Stimulated activated CD4-positive, alpha-beta T cell treated with anti-CD3 and anti-CD28 coated beads, Interleukin-1b, Interleukin-23, amount 100 ng/mL, for 1 hour (primary cell): ENCODE measurements at places on chromosomes 1 and 21.

DNA sequence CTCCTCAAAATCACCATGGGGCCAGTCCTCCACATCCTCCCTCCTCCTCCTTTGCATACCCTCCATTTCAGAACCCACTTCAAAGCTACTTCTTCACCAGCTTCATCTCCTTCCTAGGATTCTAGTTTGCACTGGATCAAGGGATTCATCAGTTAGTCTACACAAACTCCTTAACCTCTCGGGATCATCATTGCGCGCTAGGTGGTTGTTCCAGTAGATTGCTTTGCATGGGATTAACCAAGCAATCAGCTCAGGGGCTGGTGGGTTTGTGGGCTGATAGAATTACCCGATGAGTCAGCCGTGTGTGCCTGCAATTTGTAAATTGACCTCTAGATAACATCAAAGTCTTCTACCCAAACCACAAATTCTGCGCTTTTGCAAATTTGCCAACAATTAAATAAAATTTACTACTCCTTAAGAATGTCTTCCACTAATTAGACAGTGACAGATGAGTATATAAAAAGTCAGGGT is 7.7 kb downstream of the KANK4 start:
- no peak for DNase-seq

GRCh38 chr1:198674009-198674408 is 35.2 kb downstream of the PTPRC start:
- DNase-seq = no peak

DNA sequence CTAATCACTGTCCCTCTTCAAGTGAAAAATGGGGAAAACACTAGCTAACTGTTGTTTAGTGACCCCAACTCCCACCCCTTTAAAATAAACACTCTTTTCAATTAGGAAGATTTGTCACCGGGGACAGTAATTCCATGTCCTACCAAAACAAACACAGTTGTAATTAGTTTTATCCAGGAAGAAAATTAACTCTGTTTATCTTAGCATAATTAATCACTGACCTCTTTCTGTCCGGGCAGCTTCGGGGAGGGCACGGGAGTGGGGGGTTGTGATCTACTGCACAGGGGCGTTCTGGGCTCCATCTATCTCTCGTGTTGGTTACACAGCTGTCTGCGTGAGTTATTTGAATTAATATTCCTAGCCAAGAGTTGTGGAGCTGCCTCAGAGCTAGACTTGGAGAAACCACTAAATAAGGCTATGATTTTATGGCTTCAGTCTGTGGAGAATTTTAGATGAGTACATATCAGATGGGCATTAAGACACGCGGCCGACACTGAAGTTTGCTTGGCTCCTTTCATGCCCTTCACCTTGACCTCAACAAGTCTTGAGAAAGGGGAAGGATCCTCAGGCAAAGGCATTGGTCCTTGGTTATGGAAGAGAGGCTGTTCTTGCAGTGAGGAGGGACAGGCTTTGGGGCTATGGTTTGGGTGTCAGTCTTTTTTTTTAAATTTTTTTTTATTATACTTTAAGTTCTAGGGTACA is 102.0 kb upstream of the TRABD2B start:
- no peak for DNase-seq

DNA sequence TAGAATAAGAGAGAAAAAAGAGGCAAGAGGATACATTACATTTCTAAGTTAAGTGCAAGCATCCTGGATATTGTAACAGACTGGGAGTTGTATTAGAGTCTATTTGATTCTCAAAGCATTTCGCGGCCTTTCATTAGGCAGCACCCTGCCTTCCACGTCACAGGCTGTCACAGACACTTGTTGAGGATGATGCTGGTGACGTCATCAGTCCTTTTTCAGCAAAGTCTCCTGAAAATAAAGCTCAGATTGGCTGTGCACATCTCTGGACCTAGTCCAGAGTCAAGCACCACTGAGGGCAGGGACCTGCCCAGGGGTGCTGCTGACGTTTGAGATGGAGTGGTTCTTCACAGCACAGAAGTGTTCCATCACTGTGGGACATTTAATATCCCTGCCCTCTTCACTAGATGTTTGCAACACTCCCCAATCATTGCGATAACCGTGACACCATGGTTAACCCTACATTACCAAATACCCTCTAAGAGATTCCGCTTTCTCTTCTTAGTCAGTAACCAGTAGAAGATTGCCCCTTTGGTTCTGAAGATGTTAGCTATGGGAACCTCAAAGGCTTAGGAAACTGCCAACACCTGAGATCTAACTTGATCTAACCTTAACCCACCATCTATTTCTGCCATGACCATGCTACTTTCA is 72.7 kb upstream of the F3 start:
- DNase-seq = no peak

GRCh38 chr1:21184276-21184675 is 7.6 kb upstream of the EIF4G3 start:
- no peak for DNase-seq

DNA sequence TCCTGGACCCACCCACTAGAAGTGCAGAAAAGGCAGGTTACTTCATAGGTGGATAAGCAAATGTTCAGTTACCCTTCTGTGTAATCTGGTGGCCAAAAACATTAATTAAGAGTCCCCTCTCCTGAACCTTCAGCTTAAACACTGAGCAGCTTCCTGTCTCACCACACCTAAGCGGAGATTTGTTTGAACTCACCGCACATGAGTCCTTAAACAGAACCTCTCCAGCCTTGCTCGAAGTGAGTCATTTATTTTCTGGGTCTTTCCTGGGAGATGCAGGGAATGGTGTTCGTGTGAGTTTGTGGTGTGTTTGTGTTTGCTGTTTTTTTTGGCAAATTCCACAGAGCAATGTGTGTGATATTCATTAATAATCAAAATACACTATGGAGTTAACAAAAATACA is 7.6 kb upstream of the FNBP1L start:
- no peak for DNase-seq

DNA sequence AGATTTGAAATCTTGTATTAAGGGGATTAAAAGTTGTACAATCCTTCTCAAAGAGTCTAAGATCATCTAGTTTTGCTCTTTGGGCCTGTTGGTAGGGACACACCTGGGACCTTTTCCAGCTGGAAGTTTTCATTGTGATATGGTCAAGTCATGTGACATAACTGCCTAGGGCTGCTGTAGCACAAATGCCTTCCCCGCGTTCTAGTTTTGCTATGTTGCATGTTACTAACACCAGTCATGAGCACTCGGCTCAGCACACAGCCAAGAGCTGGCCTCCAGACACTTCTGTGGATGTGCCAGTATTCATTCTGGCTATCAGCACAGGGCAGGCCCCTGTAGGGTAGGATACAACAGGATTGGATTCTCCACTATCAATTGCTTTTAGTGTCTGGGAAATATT is 14.6 kb upstream of the FLG2 start:
- no peak for DNase-seq

- no peak for DNase-seq
Measured at GRCh38 chr1:55821234-55821633, 606.1 kb upstream of the USP24 start.

DNA sequence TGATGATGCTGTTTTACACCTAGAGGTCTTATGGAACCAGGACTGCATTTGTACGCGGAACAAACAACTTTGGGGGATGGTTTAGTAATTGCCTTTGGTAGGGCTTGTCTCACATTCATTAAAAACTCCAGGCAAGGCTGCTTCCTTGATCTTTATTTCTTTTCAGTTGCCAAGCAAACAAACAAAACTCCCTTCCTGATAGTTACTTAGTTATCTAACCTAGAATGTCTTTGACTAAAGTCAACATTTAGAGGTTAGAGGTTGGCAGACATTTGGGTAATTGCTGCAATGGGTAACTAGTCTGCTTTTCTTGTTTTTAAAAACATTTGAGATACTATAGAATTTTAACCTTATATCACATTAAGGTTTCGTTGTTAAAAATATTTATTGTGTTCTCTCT is 500.9 kb upstream of the PTBP2 start:
- DNase-seq = no peak

GRCh38 chr1:44072821-44073220 is 41.6 kb upstream of the SLC6A9 start:
- no peak for DNase-seq

DNA sequence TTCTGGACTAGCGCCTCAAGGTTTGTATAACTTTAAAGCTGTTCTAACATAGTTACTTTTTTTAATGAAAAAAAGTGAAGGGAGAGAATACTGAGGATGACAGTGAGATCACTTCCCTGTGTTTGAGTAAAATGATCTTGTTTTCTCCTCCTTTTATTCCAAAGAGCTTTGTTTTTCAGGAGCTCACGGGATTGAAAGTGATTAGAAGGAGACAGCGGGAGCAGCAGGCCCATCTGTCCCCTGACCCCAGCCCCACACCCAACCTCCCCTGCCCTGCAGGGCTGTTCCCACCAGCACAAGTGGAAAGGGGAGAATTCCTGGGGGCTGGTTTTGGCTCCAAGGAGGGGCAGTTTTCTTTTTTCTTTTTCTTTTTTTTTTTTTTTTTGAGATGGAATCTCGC is 2.1 kb upstream of the DNMT3L start:
- DNase-seq = no peak

DNA sequence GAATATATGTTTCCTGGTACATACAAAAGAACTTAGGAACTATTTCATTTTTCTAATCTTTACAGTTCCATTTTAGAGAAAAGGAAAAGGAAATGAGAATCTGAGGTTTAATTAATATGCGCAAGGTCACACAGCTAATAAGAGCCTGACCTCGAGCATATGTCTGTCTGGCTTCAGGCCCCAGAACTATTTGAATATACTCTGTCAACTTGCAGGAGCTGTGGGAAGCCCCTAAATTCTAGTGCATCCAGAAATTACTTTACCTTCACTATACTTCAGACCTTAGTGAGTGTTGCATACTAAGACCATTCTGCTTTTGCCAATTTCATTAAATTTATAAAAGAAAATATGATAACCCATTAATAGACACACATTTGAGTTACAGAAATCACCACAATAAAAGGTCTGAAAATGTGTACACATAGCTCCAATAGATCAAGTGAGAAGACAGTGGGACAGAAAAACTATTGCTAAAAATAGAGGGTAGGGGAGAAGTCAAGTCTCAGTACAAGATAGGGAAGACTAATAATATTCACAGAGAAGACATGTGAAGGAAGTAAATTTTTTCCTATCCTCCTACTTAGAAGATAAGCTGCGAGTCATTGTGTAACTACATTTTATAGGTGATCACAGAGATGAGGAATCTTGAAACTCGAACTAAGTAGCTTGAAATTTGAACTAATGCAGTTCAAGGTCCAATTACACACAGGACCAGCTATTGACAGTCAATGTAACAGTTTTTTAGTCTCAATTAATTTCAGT is 3.8 kb downstream of the RGS13 start:
- DNase-seq = no peak

GRCh38 chr21:40845441-40845995 is 1.4 kb downstream of the DSCAM start:
- DNase-seq = no peak

DNA sequence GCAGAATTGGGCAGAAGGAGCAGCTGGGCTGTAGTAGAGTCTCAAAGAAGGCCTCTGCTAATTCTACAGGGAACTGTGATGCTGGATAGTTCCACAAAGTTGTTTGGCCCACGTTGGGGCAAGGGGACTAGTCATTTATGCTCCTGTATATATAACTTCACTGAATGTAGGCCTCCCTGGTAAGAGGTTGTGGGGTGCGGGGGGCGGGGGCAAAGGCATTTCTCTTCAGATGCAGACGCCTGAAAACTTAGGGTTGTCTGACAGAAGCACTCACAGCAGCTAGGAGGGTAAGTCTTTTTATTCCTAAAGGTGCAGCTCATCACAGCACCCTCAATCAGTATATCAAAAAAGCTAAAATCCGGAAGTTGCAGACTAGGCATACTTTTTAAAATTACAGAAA is 38.5 kb upstream of the DENND1B start:
- DNase-seq = no peak

GRCh38 chr1:13929313-13929712 is 229.3 kb downstream of the PRDM2 start:
- DNase-seq = no peak

DNA sequence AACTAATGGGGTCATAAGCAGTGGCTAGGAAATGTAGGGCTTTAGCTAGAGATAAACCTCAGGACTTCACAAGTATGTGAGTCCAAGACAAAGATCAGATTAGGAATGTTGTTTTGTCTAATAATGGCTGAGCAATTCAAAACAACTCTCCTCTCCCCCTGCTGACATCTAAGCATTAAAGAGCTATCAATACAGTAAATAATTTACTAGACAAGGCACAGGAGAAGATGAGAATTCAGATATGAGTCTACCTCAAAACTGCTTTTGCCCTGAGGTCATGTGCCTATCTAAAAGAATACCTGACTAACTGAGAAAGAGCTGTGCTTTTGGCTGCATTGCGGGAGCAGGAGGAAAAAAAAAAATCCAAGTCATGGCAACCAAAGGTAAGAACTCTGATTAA is 86.8 kb downstream of the SPATA17 start:
- no peak for DNase-seq

DNA sequence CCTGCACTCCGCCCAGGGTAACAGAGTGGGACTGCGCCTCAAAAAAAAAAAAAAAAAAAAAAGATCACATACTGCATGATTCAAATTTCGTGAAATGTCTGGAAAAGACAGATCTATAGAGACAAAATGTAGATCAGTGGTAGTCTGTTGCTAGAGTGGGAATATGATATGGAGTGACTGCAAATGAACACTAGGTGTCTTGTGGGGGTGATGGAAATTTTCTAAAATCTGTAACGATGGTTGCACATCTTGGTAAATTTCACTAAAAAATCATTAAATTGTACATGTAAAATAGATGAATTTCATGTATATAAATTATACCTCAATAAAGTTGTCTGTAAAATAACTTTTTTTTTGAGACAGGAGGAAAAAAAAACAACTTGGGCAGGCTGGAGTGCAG is 5.5 kb downstream of the AIDA start:
- DNase-seq = no peak

GRCh38 chr21:42493109-42494060 is 2.6 kb downstream of the RSPH1 start:
- no peak for DNase-seq

GRCh38 chr1:108320849-108321248 is 77.0 kb upstream of the NBPF4 start:
- no peak for DNase-seq

DNA sequence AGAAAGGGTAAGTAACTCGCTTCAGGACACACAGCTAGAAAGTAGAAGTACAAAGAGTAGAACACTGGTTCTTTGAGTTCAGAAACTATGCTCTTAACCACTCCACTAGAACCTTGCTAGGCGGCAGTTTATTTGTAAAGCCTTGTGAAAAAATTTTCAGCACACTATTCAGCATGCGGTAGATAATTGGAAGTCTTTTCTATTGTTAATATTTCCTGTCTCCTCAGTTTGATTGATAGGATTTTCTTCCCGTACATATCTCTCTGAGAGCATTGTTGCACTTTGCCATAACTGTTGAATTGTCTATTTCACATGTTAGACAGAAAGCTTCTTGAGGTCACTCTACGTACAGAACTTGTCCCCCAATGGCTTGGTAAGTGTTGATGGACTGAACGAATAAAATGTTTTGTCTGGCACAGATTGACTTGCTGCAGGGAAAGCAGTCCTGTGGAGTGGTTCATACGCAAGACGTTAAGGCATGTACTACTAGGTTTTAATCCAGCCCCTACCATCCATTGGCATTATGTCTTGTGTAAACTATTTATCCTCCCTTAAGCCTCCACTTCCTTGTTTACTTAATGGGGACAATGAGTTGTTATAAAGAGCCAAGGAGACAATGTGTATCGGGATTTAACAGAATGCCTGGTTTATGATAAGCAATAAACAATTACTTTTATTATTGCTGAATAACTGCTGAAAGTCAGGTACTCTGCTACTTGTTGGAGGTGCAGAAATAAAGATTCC is 35.8 kb downstream of the C1orf21 start:
- DNase-seq = no peak
